Right atrium auricular region (tissue), 2 donors: ENCODE measurements at places on chromosomes 5 and 9. TPM values are rescaled to one million over a fixed set of nuclear protein-coding genes. Genes with fewer than 3 reads are reported as not detected.

The LCN15 gene
- 0.63 TPM for total RNA-seq

DNA sequence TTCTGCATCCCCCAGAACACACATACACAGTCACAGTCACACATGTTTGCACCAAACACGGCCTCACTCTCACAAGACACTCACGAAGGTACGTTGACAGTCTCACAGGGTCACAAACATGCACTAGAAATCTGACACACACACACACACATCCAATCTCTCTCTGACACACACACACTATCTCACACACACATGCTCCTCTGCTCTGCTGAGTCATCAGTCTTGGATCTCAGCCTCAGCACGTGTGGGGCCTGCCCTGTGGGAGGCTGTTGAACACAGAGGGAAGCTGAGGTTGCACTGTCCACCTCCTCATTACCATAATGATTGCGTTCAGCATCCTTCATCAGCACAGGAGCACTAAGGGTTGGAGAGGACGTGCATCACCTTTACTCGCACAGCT is 188.8 kb downstream of the MTRR start:
- no peak for DNase-seq

DNA sequence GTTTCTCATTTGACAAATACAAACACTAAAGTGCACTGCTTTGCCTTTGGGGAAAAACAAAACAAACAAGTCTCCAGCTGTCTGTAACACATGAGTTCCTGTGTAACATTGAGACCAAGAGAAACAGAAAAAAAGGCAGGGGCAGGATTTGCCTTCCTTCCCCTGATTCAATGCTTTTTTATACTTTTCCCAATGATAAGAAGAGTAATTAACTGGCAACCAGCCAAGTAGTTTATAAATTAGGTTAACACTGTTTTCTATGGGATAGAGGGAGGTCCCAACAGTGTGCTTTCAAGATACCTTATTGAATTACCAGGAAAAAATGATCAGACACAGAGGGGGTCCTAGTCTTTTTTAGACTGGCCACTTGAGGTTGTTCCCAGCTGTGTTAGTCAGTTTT is 346.8 kb downstream of the TRIM36 start:
- DNase-seq, result no peak

- DNase-seq, result no peak
These were observed 84.0 kb downstream of the PALM2AKAP2 start for GRCh38 chr9:109863961-109864360.

GRCh38 chr9:93810028-93810971 is 144.9 kb downstream of the BARX1 start:
- DNase-seq, result no peak

The HTR1A gene
- total RNA-seq, result not detected

The ARID3C gene
- not detected for total RNA-seq
